ENCODE measurements at places on chromosomes 12 and 14.
A peak's percentile ranks its signal among the peaks of the same experiment; 100 is the strongest.

GRCh38 chr12:62631471-62632410 is 165.1 kb downstream of the MON2 start:
- DNase-seq = no peak

DNA sequence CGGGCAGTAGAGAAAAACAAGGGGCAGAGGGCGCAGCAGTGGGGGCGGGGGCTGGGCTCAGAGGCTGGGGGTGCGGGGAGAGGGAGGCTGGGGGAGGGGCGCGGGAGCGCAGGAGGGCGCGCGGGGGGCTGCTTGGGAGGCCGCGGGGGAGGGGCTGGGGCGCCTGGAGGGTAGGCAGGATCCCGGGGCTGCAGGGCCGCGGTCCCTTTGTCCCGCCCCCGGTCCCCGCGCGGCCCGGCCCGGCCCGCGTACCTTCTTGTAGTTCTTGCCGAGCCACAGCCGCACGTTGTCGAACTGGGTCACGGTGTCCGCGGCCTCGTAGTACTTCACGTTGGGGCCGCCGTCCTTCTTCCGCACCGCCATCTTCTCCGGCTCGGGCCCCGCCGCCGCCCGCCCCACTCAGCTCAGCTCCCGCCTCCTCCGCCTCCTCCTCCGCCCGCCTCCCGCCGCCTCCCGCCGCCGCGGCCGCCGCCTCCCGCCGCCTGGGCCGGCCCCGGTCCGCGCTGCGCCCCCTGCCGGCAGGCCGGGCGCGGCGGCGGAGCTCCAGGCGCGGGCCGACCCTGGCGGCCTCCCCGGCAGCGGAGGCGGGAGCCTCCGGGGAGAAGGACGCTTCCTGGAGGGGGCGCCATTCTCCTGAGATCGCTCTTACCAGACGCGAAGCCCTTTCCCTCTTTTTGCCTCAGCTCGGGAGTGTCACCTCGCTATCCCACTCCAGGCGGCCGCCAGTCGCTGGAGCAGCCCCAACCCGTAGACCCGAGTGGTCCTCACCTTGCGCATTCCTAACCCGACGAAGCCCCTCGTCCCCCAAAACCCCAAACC is at the start of gene SMARCC2:
SMARCC2 (minus strand) TSS at position 385 of the 819 bp plus-strand sequence; CDS start at position 363, 22 bp downstream.
- peak; percentile 74 for DNase-seq

GRCh38 chr12:105481392-105482300 is 151.2 kb downstream of the C12orf75 start:
- no peak for DNase-seq

GRCh38 chr12:105330283-105330930 is at the start of gene C12orf75:
Gene C12orf75 (plus strand): TSS chr12:105330691. CDS start chr12:105330892, 201 bp downstream.
- peak; percentile 63 for DNase-seq

DNA sequence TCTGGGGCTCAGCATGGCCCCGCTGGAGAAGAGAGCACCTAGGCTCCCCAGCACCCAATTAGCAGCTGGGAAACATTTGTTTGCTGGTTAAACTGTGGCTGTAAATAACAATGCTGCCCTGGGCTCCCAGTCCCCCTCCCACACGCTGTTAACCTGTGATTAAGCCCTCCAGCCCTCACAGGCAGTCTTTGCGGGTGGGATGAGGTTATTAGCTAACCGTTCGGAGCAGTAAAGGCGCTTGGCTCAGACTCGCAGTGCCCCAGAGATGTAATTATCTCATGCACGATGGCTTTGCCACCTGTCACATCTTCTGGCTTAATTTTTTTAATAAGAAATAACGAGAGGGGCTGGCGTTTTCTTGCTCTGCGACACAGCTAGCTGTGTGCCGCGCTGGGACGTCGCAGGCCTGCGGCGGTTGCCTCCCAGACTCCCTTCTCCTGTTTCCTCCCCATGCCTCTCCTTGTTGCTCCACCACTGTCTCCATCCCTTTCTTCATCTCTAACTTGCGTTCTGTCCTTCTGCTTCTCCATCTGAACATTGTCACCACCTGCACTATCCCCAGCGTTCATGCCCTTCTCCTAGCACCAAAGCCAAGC is 239.2 kb upstream of the FKBP4 start:
- no peak for DNase-seq

DNA sequence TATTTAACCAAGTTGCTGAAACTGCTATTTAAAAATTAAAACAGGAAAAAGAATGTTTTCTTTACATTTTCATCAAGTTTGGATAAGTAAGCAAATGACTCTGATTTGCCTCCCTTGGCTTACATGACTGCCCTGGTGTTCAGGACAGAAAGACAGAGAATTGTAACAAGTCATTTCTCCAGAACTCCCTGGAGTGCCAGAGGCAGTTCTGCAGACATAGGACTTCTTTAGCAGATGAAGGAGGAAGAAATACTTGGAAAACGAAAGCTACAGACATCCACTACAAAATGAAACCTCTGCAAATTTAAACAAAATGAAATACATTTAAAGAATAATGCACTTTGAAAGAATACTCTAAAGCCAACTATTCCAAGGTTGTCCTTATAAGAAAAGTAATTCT is 253.9 kb downstream of the LRFN5 start:
- no peak for DNase-seq

GRCh38 chr12:93727911-93728310 is 50.7 kb downstream of the CRADD start:
- DNase-seq = no peak

DNA sequence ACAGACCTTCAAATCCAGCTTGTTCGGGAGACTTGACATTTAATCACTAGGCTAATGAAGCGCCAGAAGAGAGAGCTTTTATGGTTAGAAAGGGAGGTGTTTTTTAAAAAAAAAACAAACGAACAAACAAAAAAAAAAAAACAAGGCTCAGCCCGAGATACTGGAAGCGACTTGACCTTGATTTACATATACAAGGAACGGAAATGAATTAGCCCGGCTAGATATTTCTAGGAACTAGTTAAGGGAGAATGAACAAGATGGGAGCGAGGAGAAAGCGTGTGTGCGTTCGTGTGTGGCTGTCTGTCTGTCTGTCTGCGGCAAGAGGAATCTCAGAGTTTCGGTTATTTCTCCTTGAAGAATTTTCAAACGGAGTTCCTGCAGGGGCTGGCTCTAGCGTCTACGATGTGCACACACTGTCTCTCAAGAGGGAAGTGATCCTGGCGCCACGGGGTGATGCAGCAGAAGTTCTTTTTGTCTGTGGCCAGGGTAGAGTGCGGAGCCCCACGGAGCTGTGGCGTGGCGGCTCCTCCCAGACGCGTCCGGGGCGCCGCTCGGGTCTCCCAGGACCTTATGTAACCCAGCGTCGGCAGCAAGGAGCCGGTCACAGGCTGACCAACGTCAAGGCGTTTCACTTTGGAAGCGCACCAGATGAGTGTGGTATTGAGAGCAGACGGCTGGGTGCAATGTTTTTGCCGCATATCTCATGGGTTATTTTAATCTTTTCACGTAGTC is 18.8 kb downstream of the SOCS2 start:
- DNase-seq = peak; percentile 2

- DNase-seq = no peak
These were observed 118.9 kb downstream of the GPR135 start for GRCh38 chr14:59346329-59346728.

DNA sequence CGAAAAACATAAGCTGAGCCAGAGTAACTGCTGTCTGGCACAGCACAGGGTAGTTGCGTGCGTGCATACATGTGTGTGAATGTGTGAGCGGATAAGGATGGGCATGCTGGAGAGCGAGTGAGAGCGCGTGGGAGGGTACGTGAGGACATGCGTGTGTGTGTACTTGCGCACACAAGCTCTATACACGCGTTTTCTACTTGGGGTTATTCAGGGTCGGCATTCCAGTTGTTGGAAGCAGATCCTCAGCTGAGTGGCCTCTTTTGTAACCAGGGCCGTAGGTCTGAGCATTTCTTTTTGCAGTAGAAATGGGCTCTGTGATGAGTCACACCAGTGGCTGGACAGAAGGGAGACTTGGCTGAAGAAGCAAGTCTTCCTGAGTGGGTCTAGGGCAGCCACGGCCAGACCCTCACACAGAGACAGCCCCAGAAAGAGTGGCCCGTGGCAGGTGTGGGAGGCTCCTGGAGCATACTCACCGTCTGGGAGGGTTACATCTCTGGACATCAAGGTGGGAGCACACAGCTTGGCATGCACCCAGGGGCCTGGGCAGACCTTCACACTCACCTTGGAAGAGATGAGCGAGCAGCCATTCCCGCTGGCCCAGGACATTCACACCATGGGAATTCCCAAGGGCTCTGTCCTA is 78.0 kb downstream of the LRRC74A start:
- DNase-seq = no peak

DNA sequence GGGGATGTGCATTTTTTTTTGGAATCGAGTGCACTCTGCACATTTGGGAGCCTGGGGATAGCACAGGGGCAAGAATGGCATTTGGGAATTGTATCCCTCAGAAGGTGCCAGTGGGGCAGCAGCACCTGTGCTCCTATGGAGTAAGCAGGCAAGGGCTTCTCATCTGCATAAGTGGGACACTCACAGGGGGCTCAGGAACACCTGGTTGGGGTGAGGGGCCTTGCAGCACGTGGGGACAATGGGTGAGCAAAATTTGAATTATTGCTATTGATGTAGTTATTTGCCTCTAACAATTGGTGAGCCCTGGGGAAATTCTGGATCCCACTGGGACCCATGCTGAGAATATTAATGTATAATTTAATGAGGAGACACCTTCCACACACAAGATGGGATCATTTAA is 274.2 kb downstream of the TTC6 start:
- no peak for DNase-seq

GRCh38 chr12:104750061-104750460 is 208.0 kb downstream of the SLC41A2 start:
- no peak for DNase-seq

GRCh38 chr12:72618764-72619163 is 346.6 kb downstream of the TRHDE start:
- DNase-seq = no peak
